Pancreas (tissue), 10 donors: ENCODE measurements at places on chromosomes 1 and 21. TPM values are rescaled to one million over a fixed set of nuclear protein-coding genes. Genes with fewer than 3 reads are reported as not detected.

HPDL gene
- 0.23 TPM for polyA plus RNA-seq

KMO gene
- 0.26 TPM for polyA plus RNA-seq

OR2M7 gene
- not detected for polyA plus RNA-seq

C2CD2 gene
- polyA plus RNA-seq = 7.9 TPM

NBPF3 gene
- polyA plus RNA-seq = 1.1 TPM

ADAMTS1 gene
- polyA plus RNA-seq = 22.8 TPM

IFNLR1 gene
- polyA plus RNA-seq = 3.4 TPM

PLA2G2A gene
- polyA plus RNA-seq = 29.7 TPM

- DNase-seq = no peak
These were observed 117.1 kb downstream of the ZZZ3 start for GRCh38 chr1:77565321-77565720.

- DNase-seq = no peak
These were observed 116.0 kb downstream of the ETS2 start for GRCh38 chr21:38921511-38922251.

DNA sequence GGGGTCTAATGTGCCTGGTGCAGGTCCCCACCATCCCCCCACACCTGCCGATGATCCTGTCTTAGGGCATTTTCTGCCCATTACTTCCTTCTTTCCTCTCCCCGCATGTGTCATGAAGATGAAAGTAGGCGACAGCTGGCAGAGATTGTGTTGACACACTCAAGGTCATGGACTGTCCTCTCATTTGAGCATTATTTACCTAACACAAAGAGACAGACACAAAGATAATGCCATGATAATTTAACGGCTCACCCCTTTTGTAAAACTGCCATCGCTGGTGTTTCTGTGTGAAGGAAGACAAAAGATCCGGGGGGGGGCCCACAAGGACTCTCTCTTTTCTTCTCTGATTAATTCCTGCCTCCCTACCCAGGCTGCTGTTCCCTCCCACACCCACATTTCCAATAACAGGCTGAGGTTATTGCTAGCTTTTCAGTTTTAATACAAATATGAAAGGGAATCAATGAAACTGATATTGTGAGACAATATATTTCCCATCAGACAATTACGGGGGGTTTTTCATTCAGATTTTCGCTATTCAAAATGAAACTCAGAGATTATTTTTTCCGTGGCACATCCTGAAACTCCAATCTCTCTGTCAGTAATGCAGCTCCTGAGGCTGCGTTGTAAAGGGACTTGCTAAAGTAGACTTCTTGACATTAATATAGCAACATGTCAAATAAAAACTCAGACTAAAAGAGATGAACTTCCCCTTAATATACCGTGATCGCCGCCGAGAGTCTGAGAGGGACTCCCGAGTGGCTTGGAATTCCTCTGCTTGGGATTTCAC lies 561.1 kb downstream of the NPHP4 start:
- no peak for DNase-seq

DNA sequence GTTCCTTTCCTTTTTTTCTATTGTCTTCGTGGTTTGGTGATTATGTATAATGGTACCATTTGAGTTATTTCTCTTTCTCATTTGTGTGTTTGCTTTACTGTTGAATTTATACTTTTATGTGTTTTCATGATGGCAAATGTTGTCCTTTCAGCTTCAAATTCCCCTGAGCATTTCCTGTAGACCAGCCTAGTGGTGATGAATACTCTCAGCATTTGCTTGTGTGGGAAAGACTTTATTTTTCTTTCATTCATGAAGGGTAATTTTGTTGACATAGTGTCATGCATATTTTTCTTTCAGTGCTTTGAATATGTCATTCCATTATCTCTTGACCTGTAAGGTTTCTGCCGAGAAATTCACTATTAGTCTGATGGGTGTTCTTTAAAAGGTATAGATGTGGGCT lies 166.6 kb upstream of the GORAB start:
- no peak for DNase-seq

DNA sequence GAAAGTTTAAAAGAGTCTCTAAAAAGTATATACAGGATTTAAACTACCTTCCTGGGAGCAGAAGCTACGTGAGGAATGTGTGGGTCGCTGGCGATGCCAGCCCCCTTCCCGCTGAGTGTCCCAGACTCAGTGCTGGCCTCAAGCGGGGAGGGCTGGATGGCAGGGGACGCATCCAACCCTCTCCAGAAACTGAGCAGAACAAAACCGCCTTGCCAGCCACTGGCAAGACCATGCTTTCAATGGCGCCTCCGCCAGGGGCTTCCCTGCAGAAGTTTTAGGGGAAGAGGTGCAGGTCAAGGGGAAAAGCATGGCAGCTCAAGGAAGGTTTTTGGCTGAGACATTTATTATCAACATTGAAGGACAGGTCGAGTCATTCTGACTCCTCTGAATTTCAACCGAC lies 26.1 kb downstream of the NADK start:
- no peak for DNase-seq

DNA sequence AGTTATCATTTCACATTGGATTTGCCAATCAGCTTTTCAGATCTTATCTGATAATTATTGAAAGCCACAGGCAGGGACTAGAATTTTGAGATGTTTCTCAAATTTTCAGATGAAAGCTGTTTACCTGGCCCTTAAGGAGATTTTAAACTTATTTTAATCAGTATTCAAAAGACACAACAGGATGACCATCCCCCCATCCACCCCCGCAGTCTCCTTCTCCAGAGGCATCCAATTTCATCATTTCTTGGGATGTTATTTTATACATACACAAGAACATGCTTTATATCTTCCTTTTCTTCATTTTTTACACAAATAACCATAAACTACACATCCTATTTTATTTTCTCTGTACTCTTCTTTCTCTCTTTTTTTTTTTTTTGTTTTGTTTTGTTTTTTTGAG lies 470.9 kb downstream of the SMYD3 start:
- DNase-seq = no peak

DNA sequence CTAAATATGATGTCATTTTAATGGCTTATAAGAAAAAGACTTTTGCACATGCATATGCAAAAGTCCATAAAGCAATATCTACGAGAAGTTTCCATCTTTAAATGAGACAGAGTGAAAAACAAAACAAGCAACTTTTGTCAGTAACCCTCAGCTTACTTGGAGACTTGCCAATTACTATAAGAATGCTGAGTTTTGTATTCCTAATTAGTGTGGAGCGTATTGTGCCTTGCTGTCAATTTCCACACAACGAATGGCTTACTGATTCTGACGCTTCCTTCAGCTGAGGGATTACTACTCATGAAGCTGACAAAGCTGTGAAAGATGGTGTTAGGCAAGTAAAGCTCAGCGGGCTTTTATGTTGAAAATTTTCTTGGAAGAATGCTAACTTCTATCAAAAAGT lies 440.4 kb upstream of the ADAMTS5 start:
- DNase-seq = no peak

GRCh38 chr1:190633488-190633887 lies 155.8 kb upstream of the BRINP3 start:
- DNase-seq = no peak

GRCh38 chr1:7922301-7922700 lies 18.3 kb downstream of the TNFRSF9 start:
- DNase-seq = no peak

GRCh38 chr1:3315399-3316339 lies 138.8 kb upstream of the ARHGEF16 start:
- no peak for DNase-seq

DNA sequence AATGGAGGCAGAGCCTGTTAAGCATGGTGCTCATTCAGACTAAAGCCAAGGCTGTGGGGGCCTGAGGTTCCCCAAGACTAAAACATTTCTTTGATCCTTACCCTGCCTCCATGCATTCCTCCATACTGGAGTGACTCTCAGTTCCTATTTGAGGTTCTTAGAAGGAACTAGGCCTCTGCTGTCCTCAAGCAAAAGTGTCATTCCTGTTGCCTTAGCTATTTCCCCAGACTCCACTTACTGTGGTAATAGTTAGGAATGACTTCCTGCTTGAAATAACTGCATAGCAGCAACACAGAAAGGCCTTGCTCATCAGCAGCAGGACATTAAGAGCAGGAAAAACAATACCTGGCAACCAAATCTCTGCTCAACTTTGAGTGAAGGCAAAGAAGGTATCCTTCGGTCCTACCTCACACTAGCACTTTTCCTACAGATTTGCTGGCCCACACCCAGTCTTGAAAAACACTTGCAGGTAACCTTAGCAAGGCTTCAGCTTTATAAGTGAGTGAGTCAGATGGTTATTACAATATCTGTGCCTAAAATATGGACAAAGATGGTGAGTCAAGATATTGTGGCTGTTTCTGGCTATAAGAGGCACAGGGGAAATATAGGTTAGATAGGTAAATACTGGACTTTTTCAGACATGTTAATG lies 14.8 kb downstream of the LRRC41 start:
- no peak for DNase-seq

GRCh38 chr1:44249543-44249942 lies 36.3 kb downstream of the DMAP1 start:
- DNase-seq = no peak
